ENCODE measurements at places on chromosomes 11 and 22. TPM values are rescaled to one million over a fixed set of nuclear protein-coding genes. Genes with fewer than 3 reads are reported as not detected.

- DNase-seq = no peak
These were observed 32.0 kb downstream of the CD82 start for GRCh38 chr11:44597358-44598012.

DNA sequence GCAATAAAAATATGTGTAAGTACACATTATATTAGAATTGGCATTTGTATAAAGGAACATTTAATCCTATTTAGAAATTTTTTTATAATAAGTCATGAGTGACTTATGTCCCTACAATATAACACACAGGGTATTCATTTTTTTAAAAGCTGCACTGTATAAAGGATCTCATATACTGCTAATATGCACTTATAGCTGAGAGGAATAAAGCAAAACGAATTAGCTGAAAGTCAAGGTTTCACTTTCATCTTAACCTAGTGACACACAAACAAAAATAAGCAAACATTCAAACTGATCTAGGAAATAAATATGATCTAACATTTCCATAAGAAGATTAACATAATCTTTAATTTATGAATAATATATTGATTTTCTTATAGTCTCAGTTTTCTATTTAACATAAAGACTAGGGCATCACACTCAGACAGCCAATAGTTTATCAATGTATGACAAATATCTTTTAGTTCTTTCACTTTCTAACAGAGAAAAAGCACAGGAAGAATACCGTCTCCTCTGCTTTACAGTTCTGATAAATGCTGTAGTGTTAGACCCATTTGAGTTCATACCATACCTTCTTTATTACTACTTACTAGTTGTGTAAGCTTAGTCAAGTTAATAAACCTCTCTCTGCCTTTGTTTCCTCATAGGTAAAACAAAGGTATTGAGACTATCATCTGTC is 42.9 kb downstream of the DCDC1 start:
- DNase-seq = no peak

DNA sequence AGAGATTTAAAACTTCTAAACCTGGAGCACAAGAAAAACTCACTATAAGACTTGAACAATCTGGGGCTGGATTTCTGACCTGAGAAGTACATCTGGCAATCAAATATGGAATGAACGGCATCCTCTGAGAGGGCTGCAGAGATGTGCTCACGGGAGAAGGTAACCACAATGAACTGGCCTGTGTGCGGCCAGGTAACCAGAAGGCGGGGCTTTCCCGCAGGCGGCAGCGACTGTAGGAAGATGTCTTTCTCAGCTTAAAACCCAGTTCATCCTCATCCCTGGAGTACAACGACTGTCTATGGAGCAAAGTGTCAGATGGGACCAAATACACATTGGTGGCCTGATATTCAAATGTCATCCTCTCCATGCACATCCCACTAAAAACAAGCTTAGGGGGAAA is 24.5 kb downstream of the MICAL3 start:
- DNase-seq = no peak

DNA sequence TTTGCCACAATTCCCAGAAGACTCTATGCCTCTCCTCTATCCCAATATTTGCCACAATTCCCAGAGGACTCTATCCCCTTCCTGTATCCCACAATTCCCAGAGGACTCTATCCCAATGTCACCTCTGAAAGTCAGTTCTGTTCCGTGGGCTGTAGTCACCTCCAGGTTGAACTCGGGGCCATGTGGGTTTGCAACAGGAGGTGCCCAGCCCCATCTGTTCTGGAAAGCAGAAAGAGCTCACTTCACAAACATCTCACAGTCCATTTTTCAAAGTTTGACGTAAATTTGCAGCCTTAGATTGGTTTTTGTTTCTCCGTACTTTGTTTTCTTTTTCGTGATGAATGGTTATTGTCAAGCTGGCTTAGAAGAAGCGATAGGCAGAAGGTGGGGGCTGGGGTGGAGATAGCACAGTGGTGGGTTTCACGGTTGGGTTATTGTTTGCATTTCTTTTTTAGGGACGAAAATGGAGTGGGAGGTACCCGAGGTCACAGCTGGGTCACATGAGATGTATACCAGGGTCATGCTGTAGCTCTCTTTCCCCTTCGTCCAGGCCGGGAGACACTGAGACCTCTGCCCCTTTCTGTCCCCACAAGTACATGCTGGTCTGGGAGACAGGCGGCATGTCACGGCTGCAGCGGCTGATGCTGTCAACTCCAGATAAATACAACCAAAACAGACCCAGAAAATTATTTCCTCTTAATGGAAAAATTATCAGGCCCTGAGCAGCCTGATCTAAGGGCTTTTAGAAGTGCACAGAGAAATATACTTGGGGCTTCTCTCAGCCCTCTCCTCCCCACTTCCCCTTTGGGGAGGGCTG is 374.5 kb downstream of the CADM1 start:
- no peak for DNase-seq

The ISX gene
- total RNA-seq = not detected

All from activated CD4-positive, alpha-beta T cell treated with anti-CD3 and anti-CD28 coated beads, Interleukin-2, amount 10 ng/mL, durations not matched to agents 7 days and 5 days (primary cell).